ENCODE measurements at places on chromosomes 2 and 18. TPM values are rescaled to one million over a fixed set of nuclear protein-coding genes. Genes with fewer than 3 reads are reported as not detected.

ITM2C gene
- 81.7 TPM for total RNA-seq

SNORC gene
- total RNA-seq, result 9.8 TPM

TMEFF2 gene
- 0.31 TPM for total RNA-seq

GPBAR1 gene
- 0.15 TPM for total RNA-seq

IGFBP2 gene
- total RNA-seq, result 88.0 TPM
